Stimulated activated CD8-positive, alpha-beta memory T cell treated with anti-CD3 and anti-CD28 coated beads, Interleukin-2, amount 100 ng/mL, for 48 hours (primary cell): ENCODE measurements at places on chromosomes 3 and 15.

DNA sequence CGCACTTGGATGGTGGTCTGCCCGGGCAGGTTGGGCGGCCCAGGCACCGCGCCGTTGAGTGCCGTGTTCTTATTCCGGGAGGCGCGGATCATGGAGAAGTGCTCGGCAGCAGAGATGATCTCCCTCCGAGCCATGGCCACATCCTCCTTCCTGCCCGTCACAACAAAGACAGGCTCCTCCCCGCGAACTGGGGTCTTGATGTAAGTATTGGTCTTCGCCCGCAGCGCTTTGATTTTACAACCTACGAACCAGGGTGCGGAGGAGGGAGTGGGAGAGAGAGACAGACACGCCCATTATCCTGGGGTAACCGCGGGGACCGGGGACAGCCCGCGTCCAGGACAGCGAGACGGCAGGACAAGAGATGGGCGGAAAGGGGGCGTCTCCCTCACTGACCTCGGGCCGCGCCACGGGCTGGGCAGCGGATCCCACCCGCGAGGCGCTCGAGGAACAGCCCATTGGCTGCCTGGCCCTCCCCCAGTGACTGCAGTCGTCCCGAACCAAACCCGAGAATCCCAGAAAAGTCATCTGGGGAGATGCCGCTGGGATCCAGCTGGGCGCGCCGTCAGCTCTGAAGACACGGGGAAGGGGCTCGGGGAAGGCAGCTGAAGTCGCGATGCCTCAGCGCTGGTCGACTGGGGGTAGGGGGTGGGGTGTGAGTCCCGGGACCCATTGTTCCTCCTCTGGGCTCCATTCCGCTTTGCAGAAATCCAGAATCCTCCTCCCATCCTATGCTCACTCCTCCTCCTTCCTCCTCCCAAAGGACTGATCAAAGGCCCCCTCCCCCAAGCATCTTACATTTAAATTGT lies 1.2 kb downstream of the MEX3B start:
- no peak for DNase-seq

- no peak for DNase-seq
These were observed 3.0 kb downstream of the ADAMTS9 start for GRCh38 chr3:64684715-64685261.

GRCh38 chr3:113270068-113270467 lies 58.7 kb downstream of the BOC start:
- no peak for DNase-seq

GRCh38 chr3:152309535-152310307 lies 41.0 kb downstream of the MBNL1 start:
- DNase-seq: no peak

DNA sequence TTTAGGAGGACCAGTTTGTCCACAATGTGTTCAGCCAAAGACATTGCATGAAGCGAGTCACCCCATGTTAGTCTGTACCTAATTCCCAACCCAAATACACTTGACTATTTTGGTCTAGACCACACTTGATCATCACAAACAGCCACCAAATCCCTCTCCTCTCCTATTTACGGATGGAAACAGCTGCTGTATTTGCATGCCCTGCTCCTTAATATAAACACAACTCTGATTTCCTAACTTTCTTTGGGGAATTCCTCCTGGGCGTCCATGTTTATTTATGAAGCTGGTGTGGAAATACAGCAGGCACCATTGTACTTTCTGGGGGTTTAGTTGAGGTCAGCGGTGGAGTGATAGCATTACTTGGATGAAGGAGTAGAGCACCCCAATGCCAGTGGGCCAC lies 235.2 kb downstream of the TLE3 start:
- DNase-seq: no peak

DNA sequence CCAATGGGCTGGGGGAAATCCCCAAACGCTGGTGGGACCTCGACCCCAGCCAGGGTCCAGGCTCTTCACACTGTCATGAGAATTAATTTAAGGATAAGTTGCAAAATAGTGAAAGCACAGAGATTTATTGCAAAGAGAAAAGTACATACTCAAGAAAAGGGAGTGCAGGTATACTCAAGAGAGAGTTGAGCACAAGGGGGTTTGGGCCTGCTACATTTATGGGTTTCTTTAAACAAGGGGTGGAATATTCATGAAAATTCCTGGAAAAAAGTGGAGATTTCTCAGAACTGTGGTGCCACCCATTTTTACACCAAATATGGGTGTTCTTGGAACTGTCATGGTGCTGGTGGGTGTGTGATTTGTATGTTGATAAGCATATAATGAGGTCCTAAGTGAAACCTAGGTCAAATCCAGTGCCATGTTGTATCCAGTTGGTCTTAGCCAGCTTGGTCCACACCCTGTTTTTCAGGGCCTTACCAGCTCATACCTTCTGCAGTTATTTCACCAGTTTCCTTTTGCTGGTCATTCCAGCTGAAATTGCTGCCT lies 32.6 kb upstream of the NEO1 start:
- no peak for DNase-seq

- no peak for DNase-seq
These were observed 284.1 kb upstream of the NR2E3 start for GRCh38 chr15:71526060-71526820.

DNA sequence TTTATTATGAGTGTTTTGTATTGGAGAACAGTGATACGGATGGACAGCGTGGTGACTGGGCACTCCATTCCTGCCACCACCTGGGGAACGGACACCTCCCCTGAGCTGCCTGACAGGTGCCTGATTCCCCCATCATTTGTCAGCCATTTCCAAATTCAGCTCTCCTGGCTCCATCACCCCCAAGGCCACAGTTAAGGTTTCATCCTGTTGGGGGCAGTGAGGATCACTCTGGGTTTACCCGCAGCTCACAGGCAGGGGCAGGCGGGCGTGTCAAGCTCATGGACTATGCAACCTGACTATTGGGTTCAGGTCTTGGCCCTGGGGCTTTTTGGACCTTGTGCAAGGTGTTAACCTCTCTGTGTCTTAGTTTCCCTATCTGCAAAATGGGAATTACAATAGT lies 76.3 kb downstream of the RAB11A start:
- no peak for DNase-seq

DNA sequence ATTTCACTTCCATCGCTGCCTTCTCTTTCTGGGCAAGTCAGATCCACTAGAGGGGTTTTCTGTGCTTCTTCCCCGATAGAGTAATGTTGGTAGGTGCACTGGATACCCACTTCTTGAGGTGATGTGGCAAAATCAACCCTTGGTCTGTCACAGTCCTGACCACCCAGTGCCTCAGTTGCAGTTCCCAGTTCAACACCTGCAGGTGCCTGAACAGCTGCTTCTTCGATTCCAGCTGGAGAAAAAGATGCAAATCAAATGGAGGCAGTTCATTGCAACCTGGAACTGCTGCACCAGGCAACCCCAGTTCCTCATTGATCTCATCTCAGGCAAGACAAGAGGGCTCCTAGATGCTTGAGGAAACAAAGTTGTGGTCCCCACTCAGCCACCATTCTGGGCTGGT lies 186.6 kb downstream of the UBE2E2 start:
- no peak for DNase-seq

DNA sequence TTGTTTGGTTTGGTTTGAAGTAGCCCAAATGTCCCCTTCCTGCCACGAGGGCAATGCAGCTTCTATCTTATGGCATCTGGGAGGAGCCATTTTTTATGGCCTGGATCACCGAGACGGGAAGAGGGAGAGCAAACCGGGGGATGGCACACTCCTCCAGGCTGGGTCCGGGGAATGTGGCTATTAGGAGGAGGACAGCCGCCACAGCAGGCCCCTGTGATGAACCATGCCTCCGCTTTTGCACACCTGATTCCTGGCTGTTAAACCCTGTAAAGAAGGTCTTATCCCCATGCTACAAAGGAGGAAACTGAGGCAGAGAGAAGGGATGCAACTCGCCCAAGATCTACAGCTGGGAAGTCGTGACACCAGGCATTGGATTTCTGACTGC lies 157.6 kb downstream of the OR4M2 start:
- DNase-seq: no peak

DNA sequence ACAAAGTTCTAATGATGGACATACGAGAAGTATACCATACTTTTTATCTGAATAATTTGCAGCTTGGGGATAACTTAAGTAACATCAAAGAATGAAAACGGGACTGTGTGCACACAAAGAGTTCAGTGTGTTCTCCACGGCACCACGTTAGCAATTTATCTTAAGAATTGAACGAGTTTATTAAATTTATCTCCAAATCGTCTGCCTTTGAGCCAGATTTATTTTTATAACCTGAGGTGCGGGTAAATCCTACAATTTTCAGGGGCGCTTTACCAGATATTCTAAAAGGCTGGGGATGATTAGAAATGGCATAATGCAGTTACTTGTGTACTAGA lies 3.5 kb downstream of the CHD2 start:
- no peak for DNase-seq

DNA sequence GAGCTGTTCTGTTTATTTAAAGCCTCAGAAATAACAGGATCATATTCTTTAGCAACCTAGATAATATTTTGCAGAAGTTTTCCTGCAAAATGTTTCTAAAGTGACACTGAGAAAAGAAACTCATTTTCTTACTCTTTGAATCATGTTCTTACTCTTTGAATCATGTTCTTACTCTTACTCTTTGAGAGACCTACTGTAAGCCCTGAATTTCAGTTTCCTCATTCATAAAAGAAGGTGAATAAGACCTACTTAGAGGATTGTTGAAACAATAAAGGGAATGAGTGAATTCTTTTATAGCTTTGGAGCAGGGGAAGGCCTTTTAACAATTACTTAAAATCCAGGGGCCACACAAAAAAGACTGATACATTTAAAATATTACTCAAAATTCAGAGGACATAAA lies 221.7 kb upstream of the CMC1 start:
- DNase-seq: no peak

- DNase-seq: no peak
These were observed 123.9 kb upstream of the MEF2A start for GRCh38 chr15:99441871-99442251.

- no peak for DNase-seq
These were observed 11.1 kb upstream of the ROPN1B start for GRCh38 chr3:125957674-125958510.

DNA sequence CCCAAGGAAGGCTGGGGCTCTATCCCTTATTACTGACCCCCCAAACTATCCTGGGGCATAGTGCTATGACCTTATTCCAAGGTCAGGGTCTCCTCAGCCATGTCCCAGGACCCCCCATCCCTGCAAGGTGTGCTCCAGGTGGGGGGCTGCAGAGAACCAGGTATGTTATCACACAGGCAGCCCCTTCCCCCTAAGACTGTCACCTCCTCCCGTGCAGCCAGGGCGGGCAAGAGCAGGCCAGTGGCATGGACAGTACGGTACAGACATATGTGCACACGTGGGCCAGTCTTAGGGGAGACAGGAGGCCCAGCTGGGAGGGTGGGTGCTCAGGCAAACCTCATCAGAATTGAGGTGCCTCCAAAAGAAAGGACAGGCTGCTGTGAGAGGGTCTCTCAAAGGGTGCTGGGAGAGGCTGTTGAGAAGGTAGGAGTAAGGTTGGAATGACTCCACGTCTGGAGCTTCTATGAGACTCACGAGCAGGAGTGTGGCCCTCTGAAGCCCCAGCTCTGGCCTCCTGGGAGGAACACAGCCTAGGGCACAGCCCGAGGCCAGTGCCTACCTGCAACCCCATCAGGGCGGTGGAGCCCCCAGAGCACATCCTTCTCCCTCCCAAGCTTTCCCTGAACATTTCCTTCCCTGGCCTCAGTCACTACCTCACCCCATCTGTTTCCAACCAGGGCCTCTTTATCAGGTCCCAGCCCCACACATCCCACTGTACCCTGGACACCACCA lies 1.7 kb upstream of the COL7A1 start:
- DNase-seq: no peak

- no peak for DNase-seq
These were observed 2.9 kb downstream of the IGDCC3 start for GRCh38 chr15:65374821-65375401.

GRCh38 chr3:150970665-150971324 lies 1.7 kb downstream of the CLRN1 start:
- DNase-seq: no peak

DNA sequence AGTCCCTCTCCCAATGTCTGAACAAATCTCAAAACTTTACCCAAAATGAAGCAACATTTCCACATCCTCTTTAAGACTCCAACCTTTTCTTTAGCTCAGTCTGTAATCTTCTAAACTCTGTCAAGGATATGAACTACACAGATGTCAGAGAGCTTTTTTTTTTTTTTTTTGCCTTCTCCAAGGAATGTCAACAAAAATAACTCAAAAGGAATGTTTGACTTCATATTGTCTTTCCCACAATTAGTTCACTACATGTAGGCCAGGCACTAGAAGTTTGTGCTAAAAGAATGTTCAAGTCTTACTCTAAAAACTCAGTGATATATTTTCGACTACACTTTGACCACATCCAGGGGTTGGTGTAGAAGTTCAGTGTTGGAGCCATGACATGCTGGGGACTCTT lies 37.1 kb downstream of the ADAMTS9 start:
- DNase-seq: no peak

- peak; percentile 22 for DNase-seq
These were observed 619 bp downstream of the TTBK2 start for GRCh38 chr15:42919799-42920518.

DNA sequence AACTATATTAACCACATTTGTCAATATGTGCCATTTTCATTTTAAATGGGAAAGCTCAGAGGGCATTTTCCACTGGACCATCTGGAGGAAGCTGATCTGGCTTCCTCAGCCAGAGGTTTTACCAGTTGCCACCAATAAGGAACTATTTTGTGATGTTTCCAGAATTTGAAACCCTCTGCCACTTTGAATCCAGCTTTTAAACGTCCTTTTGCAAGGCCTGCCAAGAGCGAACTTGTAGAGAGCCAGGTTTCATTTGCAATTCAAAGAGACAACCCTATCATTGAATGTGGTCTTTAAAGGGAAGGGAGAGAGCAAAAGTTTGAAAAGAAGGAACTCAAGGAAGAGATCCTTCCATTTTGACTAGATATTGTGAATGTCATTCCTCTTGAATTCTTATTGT lies 123.3 kb upstream of the CHL1 start:
- no peak for DNase-seq

DNA sequence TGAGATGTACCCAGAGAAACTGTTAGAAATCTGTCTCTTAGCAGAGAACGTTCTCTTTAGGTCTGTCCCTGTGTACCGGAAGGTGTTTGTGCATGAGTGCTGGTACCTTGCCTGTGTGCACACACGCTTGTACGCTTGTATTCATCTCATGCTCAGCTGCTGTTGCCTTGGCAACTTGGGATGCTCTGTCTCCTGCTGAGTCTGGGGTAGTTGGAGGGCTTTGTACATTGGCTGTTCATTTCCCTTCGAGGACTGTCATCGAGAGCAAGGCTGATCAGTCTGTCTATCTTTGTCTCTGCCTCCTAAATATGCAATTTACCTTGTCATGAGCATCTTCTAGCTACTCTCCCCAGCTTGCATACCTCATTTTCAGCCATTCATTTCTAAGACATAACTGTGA lies 147.2 kb downstream of the SLCO3A1 start:
- no peak for DNase-seq

GRCh38 chr3:13892304-13892703 lies 12.4 kb upstream of the WNT7A start:
- no peak for DNase-seq

DNA sequence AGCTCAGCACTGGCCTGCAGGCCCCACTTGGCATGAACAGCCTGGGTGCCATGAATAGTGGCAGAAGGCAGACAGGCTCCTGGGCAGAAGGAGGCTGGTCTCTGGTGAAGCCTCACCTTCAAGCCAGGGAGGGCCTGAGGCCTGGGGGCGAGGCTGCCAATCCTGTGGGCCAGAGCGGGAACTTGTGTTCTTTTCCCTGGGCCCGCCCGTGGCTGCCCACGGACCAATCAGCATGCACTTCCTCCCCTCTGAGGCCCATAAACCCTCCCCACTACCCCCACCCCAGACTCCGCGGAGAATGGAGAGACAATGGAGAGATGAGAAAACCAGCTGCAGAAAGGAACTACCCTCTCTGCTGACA lies 283.8 kb upstream of the ROBO1 start:
- DNase-seq: no peak

- no peak for DNase-seq
These were observed 373.6 kb upstream of the CNTN3 start for GRCh38 chr3:74988095-74988494.
